ENCODE measurements at places on chromosomes 12 and 14.
A peak's percentile ranks its signal among the peaks of the same experiment; 100 is the strongest.

- DNase-seq, result no peak
Observed at GRCh38 chr12:15933751-15934150, 22.6 kb downstream of the DERA start.

DNA sequence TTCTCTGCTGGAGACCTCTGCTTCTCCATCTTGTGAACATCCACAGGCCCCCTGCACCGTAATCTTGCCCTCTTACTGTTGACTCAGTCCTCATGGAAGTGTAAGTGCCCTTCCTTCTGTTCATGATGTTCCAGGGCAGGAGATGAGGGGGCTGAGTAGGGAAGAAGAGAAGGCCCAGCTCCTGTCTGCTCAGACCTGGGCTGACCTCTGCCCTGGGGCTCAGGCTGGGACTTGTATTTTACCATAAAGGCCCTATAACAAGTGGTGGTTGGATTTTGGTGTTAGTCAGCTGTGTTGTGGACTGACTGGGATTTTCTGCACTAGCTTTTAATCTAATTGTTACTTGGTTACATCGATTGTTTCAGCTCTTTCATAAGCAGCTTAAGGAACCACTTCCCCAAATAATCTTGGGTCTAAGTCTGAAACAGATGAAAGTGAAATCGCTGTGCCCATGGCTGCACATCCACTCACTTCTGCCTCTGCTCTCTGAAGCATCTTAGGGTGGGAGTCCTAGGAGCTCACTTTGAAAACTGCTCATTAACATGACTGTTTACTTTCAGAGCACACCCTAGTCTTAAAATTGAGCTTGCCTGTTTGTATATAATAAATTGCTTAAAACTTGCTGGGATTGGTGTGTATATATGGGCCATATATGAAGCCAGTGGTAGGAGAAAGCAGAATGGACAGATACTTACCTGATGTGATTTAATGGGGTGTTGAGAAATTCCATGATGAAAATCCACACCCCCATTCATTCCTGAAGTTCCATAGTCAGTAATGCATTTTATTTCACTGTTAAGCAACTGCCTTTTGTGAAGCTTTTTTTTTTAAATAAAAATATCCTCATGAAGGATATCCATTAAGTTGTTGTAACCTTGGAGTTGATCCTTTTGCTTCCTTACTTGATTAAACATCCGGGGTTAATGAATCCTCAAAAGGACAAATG, 17.7 kb downstream of the C12orf71 start:
- no peak for DNase-seq

- DNase-seq, result no peak
Observed at GRCh38 chr14:68612049-68612448, 180.8 kb downstream of the ZFP36L1 start.

DNA sequence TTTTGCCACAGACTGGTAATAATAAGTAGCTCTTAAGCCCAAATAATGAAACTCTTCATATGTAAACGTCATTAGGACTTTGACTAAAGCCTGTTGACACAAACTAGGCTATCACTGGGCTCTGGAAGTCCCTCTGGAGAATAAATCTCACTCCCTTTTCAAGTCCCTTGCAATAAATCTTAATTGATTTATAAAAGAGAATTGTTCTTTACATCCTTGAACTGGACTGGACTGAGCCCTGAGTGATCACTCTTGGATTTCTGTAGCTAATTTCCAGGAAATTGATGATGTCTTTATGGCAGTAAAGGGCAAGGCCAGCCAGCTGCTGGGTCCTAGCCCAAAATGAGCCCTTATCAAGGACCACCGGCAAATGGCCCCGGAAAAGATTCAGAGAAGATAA, 1162.7 kb downstream of the BCL11B start:
- DNase-seq, result no peak

DNA sequence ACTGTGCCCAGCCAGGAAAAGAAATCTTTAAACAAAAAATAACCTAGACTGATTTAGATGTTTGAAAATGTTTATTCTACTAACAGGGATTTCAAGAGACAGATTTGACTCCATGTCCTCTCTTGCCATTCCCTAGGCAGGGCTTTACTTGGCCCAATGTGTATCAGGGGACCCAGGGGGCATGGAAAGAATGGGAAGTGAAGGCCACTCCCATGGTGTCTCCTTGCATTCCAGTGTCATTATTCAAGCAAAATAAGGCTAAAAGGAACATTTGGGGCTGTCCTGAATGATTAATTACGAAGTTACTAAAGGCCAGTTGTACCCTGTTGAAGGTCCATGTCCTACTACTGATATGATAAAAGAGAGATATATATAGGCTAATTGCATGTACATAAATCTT, 151.9 kb upstream of the ATF7IP start:
- no peak for DNase-seq

DNA sequence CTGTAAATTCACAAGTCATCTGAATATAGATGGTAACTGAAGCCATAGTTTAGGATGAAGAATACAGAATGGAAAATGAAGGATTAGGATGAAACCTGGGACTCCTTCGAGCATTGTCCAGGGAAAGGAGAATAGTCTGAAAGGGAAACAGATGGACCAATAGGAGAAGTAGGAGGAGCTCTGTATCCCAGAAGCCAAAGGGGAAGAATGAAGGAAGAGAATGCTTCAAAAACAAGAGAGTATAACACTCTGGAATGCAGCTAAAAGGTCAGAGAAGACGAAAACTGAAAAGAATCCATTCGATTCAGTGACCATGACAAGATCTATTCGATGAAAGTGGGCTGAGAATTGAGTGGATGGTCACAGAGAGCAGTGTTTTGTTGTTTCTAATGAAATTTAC, 1.0 kb downstream of the GMFB start:
- no peak for DNase-seq

- DNase-seq, result peak; percentile 92
Observed at GRCh38 chr12:56636675-56637540, 6.8 kb upstream of the BAZ2A start.

GRCh38 chr14:99236386-99237138, 35.4 kb downstream of the BCL11B start:
- no peak for DNase-seq

DNA sequence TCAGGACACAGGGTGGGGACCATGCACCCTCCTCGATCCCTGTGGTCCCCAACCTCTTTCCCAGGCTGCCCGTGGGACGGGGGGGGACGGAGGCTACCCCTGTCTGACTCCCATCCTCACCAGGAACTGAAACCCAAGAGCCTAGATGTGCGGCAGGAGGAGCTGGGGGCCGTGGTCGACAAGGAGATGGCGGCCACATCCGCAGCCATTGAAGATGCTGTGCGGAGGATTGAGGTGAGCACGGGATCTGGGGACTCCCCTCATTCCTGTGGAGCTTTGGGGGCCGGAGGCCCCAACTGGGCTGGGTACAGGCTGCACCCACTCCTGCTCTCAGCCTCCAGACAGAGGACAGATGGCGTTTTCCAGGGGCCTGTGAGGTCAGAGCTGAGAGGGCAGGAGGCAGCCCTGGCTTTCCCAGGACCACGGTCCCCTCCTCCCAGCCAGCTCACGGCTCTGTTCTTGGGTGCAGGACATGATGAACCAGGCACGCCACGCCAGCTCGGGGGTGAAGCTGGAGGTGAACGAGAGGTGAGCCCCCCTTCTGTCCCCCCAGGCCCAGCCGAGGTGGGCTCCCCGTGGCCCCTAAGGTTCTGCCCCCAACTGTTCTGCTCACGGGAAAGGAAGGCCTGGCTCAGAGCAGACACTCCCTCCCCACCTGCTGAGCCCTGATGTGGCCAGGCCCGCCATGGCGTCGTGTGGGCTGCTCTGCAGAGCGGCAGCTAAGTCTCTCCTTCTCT, 24.2 kb downstream of the HIP1R start:
- DNase-seq, result no peak

DNA sequence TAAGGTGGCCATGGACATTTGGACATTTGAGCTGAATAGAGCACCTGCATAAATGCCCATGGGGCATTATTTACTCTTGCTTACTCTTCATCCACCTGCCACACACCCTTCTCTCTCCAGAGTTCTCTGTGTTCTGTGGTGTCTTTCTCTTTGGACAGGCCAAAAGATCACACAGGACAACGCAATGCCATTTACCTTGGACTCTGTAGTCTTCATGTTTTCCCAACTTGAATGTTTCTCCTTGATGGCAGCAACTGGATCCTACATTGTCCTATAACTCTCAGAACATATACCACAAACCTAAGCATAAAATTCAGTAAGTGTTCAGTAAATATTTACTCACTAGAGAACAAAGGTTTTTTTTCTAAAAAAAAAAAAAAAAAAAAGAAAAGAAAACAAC, 41.7 kb upstream of the PTHLH start:
- DNase-seq, result no peak

- DNase-seq, result no peak
Observed at GRCh38 chr12:615620-616019, 47.6 kb downstream of the NINJ2 start.

GRCh38 chr14:64823305-64823861, 56.3 kb downstream of the SPTB start:
- peak; percentile 62 for DNase-seq

- no peak for DNase-seq
Observed at GRCh38 chr12:76449016-76449415, 100.8 kb upstream of the BBS10 start.

DNA sequence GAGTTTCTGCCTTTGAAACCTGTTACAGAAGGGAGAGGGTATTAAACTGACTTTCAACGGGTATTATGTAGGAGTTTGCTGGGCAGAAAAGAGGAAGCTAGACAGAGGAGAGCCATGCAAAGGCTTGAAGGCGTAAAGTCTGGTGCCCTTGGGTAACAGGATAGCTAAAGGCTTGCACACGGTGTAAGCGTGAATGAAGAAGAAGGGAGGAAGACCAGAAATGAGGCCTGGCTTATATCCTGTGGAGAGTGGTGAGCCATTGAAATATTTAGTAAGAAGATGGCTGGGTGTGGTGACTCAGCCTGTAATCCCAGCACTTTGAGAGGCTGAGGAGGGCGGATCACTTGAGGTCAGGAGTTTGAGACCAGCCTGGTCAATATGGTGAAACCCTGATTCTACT, 22.6 kb downstream of the SUDS3 start:
- DNase-seq, result no peak

DNA sequence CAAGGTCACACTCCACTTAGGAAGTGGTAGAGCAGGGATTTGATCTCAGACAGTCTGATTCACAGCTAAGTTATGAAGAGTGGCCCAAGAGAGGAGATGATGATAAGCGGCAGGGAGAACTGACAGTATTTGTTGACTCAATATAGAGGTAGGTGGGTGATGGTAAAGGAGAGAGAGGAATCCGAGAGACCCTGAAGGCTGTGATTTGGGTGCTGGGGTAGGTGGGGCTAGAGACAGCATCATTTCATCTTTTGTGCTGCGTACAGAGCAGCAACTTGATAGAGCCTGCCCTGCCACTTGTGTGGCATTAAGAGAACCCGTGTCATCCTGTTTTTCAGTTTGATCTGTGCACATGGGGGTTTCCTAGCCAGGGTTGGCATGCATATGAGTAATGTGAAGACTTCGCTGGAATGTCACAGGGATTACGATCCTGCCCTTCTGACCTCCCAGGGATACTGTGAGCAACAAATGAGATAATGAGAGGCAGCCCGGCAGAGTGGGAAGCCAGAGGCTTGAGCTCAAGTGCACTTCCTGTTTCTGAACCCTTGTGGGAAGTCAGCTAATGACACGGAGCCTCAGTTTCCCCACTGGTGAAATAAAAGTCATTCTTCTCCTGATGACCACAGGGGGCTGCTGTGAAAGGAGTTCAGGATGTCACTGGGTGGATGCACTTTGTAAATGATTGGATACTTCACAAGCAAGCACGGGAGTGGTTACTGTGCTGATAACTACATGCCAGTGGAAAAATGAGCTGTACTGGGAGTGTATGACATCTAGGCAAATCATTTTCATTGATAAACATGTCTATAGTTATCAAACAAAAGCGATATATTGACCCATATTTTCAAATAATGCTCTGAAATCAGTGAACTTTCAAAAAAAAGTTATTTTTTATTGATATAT, 59.5 kb upstream of the IGF1 start:
- no peak for DNase-seq

DNA sequence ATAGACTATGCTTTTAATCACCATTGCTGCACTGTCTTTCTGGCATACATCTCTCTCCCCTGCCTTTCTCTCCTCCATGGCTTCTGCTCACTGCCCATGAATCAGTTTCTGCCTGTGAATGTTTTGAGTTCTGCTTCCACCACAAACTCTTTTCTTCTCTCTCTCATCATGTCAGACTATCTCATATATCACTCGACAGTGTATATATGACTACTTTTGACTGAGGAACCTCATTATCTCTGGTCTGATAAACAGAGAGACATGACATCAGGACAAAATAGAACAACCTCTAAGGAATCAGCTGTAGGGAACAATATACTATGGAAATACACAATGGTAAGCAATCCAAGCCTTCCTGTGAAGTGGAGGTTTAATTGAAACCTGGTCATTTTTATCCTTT, 177.9 kb downstream of the FOXA1 start:
- DNase-seq, result no peak

DNA sequence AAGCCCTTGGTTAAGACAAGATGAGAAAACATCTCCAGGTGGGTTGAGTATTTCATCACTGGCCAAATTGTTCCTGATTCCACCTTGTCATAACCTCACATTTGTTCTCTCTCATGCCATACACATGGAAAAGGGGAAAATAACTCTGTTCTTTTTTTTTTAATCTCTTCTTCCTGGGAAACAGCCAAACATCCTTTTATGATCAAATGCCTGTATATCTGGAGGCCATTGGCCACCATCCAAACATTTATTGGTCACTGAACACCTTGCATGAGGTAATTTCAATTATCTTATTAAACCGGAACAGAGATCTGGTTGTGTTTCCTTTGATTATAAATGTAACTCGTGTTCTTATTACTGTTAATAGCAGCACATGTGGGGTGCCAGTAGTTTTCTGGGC, 469.6 kb downstream of the NPAS3 start:
- no peak for DNase-seq

- DNase-seq, result no peak
Observed at GRCh38 chr14:58826845-58827686, 189.3 kb downstream of the DACT1 start.

DNA sequence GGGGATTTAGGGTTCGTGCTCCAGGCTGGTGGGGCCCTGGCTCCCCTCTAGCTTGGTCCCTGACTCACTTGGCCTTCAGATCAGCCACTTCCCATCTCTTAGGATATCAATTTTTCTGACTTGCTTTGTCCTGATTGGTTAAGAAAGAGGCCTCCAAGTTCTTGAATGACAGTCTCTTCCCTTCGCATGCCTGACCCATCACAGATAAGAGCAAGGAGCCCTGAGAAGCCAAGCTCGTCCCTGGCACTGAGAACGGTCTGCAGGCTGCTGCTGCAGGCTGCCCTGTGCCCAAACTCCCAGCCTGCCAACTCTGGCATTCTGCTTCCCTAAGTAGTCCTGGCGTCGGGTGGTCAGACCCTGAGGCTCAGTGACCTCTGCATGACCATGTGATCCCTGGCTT, 794 bp upstream of the LRTM2 start:
- no peak for DNase-seq

- DNase-seq, result peak; percentile 10
Observed at GRCh38 chr14:50452979-50453705, 56.5 kb upstream of the CDKL1 start.

DNA sequence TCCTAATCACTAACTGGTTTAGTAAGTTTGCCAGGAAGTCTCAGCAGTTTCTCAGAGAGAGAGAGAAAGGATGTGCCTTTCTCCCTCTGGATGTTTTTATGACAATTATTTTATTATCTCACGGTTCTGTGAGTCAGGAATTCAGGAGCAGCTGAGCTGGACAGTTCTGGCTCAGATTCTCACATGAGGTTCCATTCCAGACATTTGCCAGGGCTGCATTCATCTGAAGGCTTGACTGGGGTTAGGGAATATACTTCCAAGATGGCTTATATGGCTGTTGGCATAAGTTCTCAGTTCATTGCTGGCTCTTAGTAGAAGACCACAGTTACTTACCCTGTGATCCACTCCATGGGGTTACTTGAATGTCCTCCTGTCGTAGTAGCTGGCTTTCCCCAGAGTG, 101.2 kb upstream of the ATF7IP start:
- no peak for DNase-seq

Measured in activated CD4-positive, alpha-beta T cell treated with anti-CD3 and anti-CD28 coated beads, Interleukin-2, Interleukin-6, amounts not matched to agents 100 ng/mL and 50 ng/mL, durations not matched to agents 16 hours and 8 hours (primary cell).